ENCODE measurements at places on chromosomes 11 and 22.

DNA sequence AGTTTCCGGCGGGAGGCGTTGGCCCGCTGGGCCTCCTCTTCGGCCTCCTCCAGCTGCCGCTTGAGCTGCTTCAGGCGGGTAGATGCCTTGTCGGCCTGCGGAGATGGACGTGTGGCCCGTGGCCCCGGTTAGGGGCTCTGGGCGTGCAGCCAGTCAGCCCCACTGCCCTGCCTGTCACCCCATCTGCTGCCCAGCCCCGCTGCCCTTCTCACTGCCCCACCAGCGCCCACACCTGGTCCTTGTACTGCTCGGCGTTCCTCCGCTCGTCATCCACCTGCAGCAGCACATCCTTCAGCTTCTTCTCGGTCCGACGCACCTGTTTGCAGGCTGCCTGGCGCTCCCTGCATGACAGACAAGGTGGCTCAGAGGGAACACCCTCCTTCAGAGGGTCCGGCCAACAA is 31.2 kb downstream of the APOL1 start:
- no peak for DNase-seq

DNA sequence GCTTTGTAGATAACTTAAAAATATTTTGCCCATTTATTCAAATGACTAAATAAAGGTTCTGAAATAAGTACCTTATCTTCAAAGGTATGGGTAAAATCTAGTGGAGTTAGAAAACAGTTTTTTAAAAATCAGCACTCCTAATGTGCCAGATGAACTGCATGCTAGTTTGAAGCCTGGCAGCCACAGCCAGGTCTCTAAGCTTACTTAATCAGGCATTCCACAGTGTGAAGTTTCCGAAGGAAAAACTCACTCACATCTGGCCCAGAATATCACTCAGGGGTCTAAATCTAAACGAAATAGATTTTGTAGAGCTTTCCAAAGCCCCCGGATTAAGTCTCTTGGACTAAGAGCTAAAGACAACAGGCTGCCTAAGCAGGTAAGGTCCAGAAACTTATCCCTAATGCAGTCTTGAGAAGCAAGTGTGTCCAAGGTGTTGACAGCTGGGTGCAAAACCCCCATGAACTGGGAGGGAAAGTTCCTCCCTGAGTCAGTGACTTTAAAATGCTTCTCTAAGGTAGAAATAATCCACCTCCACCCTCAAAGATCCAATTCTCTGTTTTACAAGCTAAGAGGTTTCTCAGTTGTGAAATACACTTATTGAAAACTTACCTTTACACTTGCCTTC is 157.6 kb downstream of the FCHSD2 start:
- no peak for DNase-seq

- DNase-seq: no peak
Observed at GRCh38 chr11:15882876-15883454, 473.4 kb downstream of the SOX6 start.

DNA sequence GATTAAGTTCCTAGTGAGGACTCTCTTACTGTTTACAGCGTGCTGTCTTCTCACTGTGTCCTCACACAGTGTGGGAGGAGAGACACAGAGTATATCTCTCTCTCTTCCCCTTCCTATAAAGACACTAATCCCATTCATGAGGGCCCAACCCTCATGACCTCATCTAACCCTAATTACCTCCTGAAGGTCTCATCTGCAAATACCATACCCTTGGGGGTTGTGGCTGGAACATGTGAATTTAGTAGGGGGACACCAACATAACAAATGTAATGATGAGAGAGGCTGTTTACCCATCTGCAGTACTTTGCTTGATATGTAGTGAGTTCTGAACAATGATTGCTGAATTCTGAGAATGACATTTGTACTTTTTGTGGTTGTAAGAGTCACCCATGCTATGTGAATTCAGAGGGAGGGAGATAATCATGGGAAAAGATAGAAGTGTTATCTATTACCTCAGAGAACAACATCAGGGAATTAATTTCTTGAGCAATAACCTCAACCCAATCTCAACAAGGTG is 4.9 kb upstream of the OR52W1 start:
- DNase-seq: no peak

DNA sequence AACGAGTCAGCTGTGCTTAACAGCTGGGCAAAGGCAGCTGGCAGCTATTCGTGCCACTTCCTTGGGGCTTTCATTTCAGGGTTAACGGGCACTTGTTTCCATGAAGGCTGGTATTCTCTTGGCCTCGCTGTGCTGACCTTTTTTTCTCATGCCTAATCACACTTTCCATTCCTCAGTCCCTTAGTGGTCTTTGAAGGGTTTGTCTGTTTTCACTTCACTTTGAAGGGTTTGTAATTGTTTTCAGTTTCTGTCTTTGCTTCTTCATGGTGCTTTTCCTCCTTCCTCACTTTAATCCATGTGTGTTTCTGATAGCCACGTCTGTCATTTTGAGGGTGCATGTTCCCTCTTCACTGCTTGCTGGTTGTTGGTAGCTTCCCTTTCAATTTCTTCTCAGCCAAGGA is 24.6 kb downstream of the PPIL2 start:
- no peak for DNase-seq

GRCh38 chr11:66315921-66316811 is 678 bp downstream of the CD248 start:
- DNase-seq: peak; percentile 68

- DNase-seq: peak; percentile 54
Observed at GRCh38 chr11:107018219-107018901, at the start of gene GUCY1A2. TSS of gene GUCY1A2 (minus strand) at chr11:107018476. CDS start at chr11:107018055, 421 bp downstream.

DNA sequence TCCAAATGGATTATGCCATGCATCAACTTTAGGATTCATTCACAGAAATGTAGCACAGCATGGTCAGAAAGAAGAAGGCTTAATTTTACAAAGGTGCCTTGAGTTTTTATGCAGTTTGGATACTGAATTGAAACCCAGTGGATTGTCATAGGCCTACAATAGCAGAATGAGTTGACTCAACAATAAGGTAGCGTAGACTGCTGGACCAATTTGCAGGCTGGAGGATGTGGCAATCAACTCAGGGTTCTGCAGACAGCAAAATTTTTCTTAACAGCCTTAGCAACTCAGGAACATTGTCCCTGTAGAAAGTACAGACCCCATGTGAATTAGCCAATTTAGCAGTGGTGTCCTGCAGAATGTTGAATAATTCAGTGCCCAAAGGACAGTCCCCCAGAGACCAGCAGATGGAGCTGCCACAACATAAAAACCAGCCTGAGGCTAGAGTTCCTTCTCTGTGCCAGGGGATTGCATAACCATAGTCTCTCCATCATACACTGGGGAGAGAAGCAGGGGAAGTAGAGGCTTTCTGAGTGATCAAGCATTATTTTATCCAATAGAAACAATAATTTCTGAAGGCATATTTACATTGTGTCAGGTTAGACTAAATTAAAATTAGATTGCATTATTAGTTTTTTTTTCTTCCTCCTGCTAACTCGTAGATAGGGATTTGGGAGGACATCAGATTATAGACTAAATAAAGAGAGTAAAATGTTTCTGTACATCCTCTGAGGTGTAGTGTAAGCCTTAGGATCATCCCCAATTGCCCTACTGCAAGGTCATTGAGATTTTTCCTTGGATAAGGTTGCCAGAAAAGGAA is 20.3 kb upstream of the MRPL17 start:
- DNase-seq: no peak

GRCh38 chr11:27861706-27862430 is 161.6 kb upstream of the BDNF start:
- DNase-seq: no peak

GRCh38 chr11:17005646-17006045 is 8.6 kb downstream of the PLEKHA7 start:
- DNase-seq: no peak

DNA sequence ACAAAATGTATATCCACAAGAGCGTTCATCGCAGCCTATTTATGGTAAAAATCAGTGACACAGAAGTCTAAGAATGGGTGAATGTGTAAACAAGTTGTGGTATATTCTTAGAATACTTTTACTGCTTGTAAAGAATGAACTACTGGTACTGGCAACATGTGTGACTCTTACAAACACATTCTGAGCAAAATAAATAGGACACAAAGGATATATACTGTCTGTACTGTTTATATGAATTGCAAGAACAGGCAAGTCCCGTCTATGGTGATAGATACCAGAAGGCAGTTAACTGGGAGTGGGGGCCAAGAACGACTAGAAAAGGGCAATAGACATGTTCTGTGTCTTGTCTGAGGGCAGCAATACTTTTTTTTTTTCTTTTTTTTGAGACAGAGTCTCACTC is 112.6 kb downstream of the TBC1D22A start:
- DNase-seq: no peak

GRCh38 chr22:37109242-37109917 is at the start of gene TMPRSS6:
TSS of gene TMPRSS6 (minus strand) at chr22:37109713. CDS start at chr22:37103417, 6,296 bp downstream.
- DNase-seq: no peak

DNA sequence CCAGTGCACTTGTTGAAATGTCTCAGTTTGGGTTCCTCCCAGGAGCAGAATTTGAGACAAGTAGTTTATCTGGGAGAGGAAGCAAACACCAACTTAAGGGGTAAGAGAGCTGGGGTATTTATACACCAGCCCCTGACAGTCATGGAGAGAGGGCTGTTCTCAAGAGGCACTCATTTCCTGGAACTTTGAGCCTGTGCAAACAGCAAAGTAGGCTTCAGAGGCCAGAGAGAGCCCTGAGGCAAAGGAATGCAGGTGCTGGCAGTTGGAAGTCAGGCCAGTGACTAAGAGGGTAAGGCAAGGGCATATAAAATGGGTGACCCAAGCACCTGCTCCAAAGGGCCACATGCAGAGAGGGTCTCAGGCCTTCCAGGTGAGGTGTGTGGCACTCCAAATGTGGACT is 16.1 kb downstream of the MS4A18 start:
- no peak for DNase-seq

GRCh38 chr11:11807811-11808782 is 33.7 kb upstream of the USP47 start:
- no peak for DNase-seq

- DNase-seq: no peak
Observed at GRCh38 chr22:23373601-23374000, 193.3 kb downstream of the BCR start.

DNA sequence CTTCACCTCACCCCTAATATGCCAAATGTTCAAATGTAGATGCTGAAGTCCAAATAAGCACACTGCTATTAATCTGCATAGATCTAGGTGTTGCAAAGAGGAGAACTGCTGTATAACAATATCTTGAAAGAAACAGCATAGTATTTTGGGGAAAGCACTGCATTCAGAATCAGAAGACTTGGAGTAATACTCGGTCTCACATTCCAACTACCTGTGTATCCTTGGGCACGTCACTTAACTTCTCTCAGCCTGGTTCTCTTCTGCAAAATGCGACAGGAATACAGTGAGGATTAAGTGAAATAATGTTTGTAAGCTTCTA is 332 bp upstream of the HMGXB4 start:
- no peak for DNase-seq

GRCh38 chr11:132782102-132782501 is 750.2 kb downstream of the OPCML start:
- DNase-seq: no peak

DNA sequence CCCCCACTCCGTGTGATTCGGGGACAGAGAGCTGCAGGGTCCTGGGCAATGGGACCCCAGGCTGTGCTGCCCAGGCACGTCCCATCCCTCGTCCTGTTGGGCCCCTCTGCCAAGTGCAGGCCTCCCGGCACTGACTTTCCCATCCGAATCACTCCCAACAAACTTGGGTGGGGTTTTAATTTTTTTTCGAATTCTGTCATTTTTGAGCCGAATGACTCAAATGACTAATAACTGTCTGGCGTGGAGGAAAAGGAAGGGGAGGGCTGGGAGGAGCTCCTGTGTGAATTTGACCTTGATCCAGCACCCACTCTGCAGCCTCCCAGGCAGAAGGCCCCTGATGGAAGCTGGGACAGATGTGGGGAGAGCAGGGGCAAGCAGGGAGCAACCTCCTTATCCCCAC is 1173.2 kb downstream of the BRD1 start:
- no peak for DNase-seq

DNA sequence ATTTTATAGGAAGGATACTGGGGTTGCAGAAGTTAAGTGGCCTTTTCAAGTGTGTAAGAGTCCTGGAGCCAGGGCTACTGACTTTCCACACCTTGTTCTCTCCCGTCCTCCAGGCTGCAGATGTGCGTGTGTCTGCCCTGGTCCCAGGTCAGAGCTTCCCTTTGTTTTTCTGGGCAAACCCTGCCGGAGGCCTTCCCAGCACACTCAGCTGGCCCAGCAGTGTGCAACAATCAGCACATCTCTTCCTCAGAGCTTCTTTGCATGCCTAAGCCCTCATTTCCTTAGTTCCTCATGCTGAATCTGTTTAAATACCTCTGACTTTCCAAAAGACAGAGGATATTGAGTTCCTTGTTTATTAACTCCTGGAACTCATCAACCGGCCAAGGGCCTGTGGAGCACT is 80.6 kb downstream of the KCNJ1 start:
- no peak for DNase-seq

- no peak for DNase-seq
Observed at GRCh38 chr11:78594814-78595213, 20.1 kb upstream of the NARS2 start.

DNA sequence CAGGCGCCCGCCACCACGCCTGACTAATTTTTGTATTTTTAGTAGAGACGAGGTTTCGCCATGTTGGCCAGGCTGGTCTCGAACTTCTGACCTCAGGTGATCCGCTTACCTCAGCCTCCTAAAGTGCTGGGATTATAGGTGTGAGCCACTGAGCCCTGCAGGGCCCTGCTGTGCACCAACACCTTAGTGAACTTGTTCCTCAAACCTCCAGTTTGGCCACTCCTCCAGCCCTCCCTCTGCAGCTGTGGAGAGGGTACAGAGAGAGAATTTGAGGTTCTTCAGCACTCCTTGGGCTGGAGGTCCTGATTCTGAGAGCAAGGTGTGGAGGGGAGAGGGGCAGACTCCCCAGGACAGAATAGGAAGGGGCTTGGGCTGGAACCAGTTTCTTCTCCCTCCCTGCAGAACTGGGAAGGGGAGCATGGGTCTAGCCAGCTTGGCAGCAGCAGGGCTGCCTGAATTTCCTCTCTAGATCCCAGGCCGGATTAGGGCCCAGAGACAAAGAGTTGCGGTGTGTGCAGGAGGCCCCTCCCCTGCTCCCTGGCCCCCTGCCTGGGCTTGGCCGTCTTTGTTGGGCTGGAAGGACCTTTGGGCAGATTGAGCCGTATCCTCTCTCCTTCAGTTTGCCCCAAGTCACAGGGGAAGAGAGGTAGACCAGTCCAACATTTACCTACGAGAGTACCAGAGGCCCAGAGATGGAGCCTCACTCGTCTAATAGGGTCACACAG is 2.3 kb upstream of the PEX16 start:
- DNase-seq: no peak

- no peak for DNase-seq
Observed at GRCh38 chr11:19711911-19712280, 741 bp upstream of the NAV2 start.

- no peak for DNase-seq
Observed at GRCh38 chr22:17974703-17975372, 49.5 kb downstream of the MICAL3 start.
